ENCODE measurements at places on chromosomes 7 and 10. TPM values are rescaled to one million over a fixed set of nuclear protein-coding genes. Genes with fewer than 3 reads are reported as not detected.

- DNase-seq, result no peak
Measured at GRCh38 chr10:33187427-33187999, 147.0 kb downstream of the NRP1 start.

- no peak for DNase-seq
Measured at GRCh38 chr10:64659311-64659710, 1138.1 kb downstream of the REEP3 start.

- no peak for DNase-seq
Measured at GRCh38 chr7:55092186-55092974, 73.6 kb downstream of the EGFR start.

- no peak for DNase-seq
Measured at GRCh38 chr7:41996381-41997035, 240.5 kb downstream of the GLI3 start.

The RET gene
- total RNA-seq, result 0.80 TPM

The MUC3A gene
- total RNA-seq, result 0.36 TPM
